ENCODE measurements at places on chromosomes 7 and 10.

DNA sequence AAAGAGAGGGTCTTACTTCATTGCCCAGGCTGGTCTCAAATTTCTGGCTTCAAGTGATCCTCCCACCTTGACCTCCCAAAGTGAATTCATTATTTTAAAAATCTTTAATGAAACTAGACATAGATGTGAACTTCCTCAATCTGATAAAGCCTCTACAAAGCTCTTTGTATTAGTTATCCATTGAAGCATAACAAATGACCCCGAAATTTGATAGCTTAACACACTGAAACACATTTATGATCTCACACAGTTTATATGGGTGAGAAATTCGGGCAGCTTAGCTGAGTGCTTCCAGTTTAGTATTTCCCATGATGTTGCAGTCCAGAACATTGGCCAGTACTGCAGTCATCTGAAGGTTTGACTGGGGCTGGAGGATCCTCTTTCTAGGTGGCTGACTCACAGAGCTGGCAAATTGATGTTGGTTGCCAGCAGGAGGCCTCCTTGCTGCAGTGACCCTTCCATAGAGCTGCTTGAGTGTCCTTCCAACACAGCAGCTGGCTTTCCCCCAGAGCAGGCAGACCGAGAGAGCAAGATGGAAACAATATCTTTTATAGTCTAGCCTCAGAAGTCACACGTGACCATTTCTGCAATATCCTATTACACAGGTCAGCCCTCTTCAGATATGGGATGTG is 16.6 kb upstream of the WNT8B start:
- no peak for DNase-seq

GRCh38 chr7:157824011-157824818 is 487.4 kb downstream of the DNAJB6 start:
- DNase-seq = no peak

GRCh38 chr10:62057850-62058249 is 156.4 kb downstream of the ARID5B start:
- DNase-seq = no peak

- no peak for DNase-seq
These were observed 34.5 kb upstream of the TAC1 start for GRCh38 chr7:97697396-97697795.

DNA sequence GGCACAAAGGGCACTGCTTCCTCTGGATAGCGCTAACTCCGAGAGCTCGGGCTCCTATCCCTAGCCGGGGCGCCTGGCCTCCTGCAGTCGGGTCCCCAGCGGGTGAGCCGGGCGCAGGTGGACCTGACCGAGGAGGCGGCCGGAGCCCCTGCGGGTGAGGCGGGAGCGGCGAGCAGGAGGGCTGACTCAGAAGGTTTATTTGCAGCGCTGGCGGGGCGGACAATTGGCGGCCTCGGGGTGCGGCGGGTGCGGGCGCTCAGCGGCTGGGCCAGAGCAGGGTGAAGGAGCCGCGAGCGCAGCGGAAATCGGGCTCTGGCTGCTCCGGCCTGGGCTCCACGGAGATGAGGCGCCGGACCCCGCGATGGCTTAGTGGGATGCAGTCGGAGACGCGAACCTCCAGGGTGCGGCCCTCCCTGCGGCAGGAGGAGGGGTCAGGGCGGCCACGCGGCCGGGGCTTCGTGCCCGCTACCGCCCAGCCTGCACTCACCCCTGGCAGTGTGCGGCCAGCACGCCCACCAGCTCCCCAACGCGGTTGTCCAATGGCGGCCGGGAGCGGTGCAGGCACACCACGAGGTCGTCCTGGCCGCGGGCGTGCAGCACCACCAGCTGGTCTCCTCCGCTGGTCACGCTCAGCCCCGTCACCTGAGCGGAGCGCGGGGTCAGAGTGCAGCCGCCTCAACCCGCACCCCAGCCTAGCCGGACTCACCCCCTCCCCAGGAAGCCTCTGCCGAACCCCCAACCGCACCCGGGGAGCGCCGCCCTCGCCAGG is 16.1 kb downstream of the MYO1G start:
- DNase-seq = no peak

GRCh38 chr7:70590126-70590854 is 541.7 kb upstream of the GALNT17 start:
- no peak for DNase-seq

GRCh38 chr10:91635401-91636400 is 2.8 kb upstream of the PPP1R3C start:
- DNase-seq = peak; percentile 53

GRCh38 chr10:32616438-32616837 is 170.5 kb downstream of the CCDC7 start:
- no peak for DNase-seq

- no peak for DNase-seq
These were observed 2.7 kb upstream of the CYP3A7 start for GRCh38 chr7:99737726-99738125.

DNA sequence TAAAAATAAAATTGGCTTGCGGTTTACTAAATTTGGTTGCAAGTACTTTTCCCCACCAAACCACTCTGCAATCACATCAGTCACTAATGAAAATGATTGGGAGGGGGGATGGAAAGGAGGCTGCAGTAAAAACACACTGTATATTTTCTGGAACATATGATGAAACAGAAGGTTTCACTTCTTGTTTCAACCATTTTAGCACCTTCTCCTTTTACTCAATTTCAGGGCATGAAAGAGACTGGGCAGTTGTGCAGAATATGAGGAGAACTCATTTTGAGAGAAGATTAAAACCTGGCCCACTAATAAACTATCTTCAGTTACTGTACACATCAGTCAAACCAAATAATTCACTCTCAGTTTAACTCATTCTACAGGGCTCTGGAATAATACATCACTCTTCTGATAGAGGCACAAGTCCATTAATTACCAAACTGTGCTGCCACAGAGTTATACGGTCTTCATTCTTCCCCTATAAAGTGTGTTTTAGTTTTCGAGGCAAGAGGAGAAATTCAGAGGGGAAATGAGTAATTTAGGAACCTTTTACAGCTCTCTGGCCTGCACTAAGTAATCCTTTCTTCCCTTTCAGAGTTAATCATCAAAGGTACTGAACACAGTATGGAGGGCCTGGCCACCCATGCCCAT is 25.5 kb downstream of the JAZF1 start:
- no peak for DNase-seq

DNA sequence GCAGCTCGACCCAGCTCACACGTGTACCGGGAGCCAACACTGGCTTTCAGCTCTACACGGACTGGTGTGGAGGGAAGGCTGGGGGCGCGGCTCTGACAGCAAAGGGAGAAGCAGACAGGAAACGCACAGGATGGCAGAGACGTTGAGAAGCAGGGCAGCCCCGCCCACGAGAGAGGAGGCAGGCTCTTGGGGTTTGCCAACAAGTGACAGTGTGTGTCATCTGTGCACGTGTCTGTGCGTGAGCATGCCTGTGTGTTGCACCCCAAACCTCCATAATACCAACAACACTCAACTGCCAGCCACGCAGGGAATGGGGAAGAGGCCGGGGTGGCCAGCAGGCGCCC is 64.4 kb upstream of the PDGFA start:
- no peak for DNase-seq

- no peak for DNase-seq
These were observed 117.0 kb upstream of the RET start for GRCh38 chr10:42959833-42960232.

DNA sequence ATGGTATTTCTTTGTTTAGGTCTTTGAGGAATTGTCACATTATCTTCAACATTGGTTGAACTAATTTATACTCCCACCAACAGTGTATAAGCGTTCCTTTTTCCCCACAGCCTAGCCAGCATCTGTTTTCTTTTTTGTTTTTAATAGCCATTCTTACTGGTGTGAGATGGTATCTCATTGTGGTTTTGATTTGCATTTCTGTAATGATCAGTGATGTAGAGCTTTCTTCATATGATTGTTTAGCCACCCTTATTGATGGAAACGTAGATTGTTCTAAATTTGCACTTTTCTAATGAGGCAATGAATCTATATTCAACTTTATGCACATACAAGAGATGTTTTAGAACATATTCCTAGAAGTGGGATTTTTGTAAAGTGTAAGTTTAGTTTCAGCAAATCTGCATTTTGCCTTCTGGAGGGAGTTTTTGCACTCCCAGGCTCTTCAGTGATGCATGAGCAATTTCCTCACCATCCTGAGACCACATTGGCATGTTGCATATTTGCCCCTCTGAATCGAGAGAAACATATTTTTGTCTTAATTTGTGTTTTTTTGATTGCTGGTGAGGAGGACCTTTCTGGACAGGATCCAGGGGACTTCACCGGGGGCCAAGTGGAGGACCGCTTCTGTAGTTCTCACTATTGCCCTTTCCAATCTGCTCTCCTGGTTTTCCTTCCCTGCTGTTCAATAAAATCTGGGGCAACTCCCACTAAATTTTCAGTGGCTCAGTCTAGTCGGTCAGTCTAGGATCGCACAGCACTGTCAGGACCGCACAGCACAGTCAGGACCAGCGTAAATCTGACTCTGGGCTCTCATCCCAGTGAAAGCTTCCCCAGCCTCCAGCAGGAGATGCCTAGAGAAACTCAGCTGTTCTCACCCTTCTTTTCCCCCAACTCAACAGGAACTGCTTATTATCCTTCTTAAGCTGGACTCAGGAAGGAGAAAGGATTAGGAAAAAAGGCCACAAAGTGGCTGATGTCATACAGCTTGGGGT is 157.0 kb downstream of the PTPN20 start:
- DNase-seq = no peak

DNA sequence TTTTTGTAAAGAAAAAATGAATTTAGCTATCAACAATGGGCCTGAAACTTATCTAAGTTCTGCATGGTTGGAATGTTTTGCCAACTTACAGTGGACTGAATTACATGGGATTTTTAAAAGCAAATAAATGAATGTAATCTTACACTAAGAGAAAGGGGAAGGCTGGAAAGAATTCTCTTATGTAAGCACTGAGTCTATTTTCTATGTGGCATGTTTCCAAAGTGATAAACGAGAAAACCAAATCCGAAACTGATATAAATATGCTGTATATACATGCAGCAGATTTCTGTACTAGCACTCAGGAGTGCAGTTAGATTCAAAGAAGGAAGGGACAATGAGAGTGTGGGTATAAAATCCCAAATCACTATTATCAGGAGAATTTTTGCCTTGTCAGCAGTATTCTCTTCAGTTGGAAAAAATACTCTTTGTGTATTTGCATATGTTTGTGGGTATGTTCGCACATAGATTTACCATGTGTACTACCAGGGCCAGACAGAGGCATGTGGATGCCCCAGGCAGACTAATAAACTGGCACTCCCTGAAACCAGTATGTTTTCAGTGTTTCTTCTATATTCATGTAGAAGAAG is 334.3 kb upstream of the SEMA3D start:
- no peak for DNase-seq

- DNase-seq = no peak
These were observed 657.6 kb downstream of the LRMDA start for GRCh38 chr10:76088980-76089379.

GRCh38 chr7:41882745-41883420 is 180.0 kb upstream of the INHBA start:
- no peak for DNase-seq

- no peak for DNase-seq
These were observed 44.0 kb upstream of the ANKRD1 start for GRCh38 chr10:90964781-90965465.

GRCh38 chr10:120262857-120263547 is 194.0 kb upstream of the PLPP4 start:
- no peak for DNase-seq

DNA sequence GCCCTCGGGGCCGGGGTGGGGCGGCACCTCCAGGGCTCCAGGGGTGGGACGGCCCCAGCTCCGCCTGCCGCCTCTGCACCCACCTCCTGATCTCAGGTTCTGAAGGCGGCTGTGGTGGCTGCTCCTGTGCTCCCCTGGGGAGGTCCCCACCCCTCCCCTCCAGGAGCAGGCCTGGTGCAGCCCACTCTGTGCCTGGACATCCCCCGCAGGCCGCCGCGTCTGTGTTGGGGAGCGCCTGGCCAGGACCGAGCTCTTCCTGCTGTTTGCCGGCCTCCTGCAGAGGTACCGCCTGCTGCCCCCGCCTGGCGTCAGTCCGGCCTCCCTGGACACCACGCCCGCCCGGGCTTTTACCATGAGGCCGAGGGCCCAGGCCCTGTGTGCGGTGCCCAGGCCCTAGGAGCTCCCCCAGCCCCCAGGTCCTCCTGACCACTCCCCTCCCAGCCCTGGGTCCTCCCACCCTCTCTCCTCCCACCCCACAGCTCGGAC is 5.5 kb downstream of the CYP2W1 start:
- DNase-seq = no peak

GRCh38 chr10:96448021-96448457 is 65.7 kb downstream of the TLL2 start:
- DNase-seq = no peak

GRCh38 chr7:95772298-95772770 is at the start of gene DYNC1I1:
TSS of gene DYNC1I1 (plus strand) at chr7:95772554. CDS start at chr7:95804730, 32,176 bp downstream.
- DNase-seq = peak; percentile 41

GRCh38 chr10:12707461-12708185 is 293.9 kb downstream of the CCDC3 start:
- no peak for DNase-seq

- no peak for DNase-seq
These were observed 154.0 kb upstream of the MKI67 start for GRCh38 chr10:128280271-128280670.

DNA sequence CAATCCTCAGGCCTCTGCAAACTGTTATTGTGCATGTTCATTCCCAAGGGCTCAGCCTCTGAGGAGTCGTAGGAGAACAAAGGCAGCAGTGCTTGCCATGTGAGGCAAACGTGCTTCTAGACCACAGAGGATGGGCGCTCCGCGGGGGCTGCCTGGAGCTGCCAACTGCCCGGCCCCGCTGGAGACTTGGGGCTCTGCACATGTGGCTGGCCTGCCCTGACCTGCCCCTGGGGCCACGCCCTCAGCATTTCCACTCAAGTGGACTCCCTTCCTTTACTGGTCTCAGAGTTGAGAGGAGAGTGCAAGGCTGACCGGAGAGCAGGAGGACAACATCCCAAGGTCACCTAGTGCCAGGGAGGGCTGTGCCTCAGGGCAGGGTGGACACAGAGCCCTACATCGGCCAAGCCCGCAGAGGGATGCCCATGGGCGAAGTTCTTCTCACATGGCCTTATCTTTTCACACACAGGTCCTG is 222.3 kb upstream of the ZNF32 start:
- DNase-seq = no peak

GRCh38 chr7:27185013-27185853 is at the start of gene HOXA11:
TSS of gene HOXA11 (minus strand) at chr7:27185232. CDS start at chr7:27185144, 88 bp downstream.
- peak; percentile 39 for DNase-seq

DNA sequence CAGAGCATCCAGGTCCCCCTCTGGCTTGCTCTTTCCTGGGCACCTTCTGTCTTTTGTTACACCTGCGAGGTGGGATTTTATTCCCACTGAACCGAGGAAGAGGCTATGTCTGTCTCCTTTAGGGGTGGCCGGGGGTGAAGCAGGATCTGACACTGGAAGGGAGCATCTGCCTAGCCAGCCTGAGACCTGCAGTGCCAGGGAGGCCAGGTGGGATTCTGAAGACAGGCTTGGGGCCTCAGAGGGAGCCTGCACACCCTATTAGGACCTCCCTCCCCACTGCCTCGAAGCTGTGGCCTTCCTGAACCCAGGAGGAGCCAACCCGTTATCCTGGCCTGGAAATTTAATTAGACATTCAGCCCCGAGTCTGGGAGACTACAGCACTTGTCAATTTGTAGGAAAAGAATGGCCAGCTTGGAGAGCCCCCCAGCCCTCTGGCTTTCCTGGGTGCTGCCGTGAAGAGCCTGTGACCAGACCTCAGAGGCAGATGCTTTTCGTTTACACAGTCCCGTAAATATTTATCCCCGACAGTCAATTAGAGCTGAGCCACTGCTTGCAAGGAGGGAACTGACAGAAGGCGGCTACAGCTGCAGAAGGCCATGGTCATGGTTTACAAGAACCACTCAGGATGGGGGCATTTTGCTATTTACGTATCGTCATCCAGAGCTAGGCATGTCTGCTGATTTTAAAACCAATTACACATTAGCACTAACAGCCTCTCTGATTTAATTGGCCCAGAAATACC is 19.7 kb downstream of the CHAT start:
- DNase-seq = no peak
